Jurkat, Clone E6-1 (cell line): ENCODE measurements at places on chromosomes 3 and 15.

DNA sequence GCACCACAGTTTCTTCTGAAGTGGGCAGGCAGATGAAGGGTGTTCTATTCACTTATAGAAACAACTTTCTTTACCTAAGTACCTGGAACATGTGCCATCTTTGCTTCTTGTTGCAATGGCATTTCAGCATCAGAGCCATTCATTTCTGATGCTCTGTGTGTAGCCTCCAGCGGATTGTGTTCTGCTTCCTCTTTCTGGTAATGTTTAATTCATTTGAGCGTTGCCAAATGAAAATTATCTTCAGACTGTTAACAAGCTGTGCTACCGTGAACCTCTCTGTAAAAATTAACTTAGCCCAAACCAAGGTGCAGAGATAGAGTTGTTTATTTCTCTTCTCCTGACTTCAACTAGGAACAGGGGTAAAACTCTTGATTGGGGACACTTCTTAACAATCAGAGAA is 302.0 kb downstream of the EDEM1 start:
- DNase-seq: no peak

GRCh38 chr3:48750856-48751255 is 33.8 kb upstream of the IP6K2 start:
- DNase-seq: no peak

GRCh38 chr15:72312605-72313447 is 7.1 kb downstream of the CELF6 start:
- DNase-seq: peak; percentile 51

DNA sequence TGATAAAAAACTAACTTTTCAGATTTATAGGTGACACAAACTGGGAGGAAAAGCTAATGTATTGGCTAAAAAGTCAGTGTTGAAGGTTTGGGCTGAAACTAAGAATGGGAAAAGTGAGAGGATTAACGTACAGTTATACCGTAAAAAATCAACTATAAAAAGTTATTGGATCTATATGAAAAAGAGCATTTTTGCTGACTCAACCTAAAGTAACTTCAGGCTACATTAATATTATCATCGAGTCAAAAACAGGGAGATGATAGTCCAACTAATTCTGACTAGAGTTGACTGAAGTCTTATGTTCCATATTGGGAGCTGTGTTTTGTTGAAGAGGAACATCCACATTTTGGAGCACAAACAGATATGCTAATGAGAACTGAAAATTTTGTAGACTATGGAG is 19.9 kb downstream of the ZNF654 start:
- DNase-seq: no peak

GRCh38 chr3:133479895-133480669 is 80.2 kb downstream of the BFSP2 start:
- DNase-seq: peak; percentile 65

- no peak for DNase-seq
These were observed 464.3 kb upstream of the WNT5A start for GRCh38 chr3:55951388-55951787.

GRCh38 chr3:108602249-108602934 is 12.9 kb downstream of the DZIP3 start:
- peak; percentile 16 for DNase-seq

- no peak for DNase-seq
These were observed 63.4 kb upstream of the LEKR1 start for GRCh38 chr3:156762631-156763185.

GRCh38 chr3:140859592-140860336 is 81.9 kb upstream of the SLC25A36 start:
- no peak for DNase-seq

- DNase-seq: no peak
These were observed at the start of gene PIGZ for GRCh38 chr3:196968233-196969133. PIGZ (minus strand) TSS chr3:196968833; CDS start chr3:196952031, 16,802 bp downstream.

- no peak for DNase-seq
These were observed 8.8 kb downstream of the ITPR1 start for GRCh38 chr3:4501927-4502326.

- no peak for DNase-seq
These were observed 13.1 kb upstream of the CORO2B start for GRCh38 chr15:68565726-68566125.

DNA sequence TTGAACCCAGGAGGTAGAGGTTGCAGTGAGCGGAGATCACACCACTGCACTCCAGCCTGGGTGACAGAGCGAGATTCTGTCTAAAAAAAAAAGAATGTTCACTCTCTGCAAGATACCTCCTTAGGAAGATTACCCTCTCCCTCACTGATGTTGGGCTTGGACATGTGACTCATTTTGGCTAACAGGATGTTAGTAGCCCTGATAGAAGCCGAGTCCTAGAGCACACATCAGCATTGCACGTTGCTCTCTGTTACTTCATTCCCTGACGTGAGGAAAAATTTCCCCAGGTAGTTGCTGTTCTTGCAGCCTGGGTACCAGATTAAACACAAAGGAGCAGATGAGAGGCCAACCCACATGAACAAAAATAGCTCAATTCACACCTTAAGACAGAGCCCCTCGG is 78.1 kb upstream of the PRICKLE2 start:
- DNase-seq: no peak

- DNase-seq: no peak
These were observed 21.1 kb downstream of the GAP43 start for GRCh38 chr3:115644391-115644790.

DNA sequence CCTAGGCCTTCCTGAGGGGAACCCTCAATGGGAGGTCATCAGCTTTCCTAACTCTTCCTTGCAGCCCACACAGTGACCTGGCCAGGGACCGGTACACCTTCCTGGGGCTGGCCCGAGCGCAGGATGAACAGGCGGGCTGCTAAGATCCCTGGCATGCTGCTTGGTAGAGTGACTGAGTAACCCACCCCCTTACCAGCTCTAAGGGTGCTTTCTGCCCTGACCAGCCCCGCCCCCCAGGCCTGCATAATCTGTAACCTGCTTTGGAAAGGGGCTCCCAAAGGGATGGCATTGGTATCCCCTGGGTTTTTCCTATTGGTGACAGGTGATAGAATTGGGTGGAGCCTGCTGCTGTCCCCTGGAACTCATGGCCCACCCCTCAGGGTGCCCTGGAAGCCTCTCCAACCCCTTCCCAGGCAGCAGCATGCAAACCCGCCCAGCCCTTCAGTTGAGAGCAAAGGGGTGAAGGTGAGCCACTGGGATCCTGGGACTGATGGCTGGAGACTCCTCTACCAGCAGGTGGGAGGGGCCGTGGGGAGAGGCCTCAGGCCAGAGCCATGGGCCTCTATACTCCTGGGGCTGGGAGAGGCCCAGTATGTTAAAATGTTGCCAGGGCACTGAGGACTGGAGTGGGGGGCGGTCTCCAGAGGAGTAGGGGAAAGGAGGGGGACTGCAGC is 11.1 kb upstream of the KIF7 start:
- DNase-seq: no peak

- no peak for DNase-seq
These were observed 228.6 kb upstream of the CMC1 start for GRCh38 chr3:28012830-28013229.

GRCh38 chr3:138135833-138136194 is 3.6 kb upstream of the A4GNT start:
- no peak for DNase-seq
